Neural progenitor cell (in vitro differentiated cells): ENCODE measurements at places on chromosomes 12 and 14. TPM values are rescaled to one million over a fixed set of nuclear protein-coding genes. Genes with fewer than 3 reads are reported as not detected.

- no peak for DNase-seq
- no peaks in the 10 kb centered on the region for H3K4me1 ChIP-seq
- H3K4me3 ChIP-seq, result no peak overlapping the region
- H3K27ac ChIP-seq, result no peak overlapping the region
- no peaks in the 10 kb centered on the region for H3K27me3 ChIP-seq
Measured at GRCh38 chr12:31011746-31012566, 61.7 kb upstream of the DDX11 start.

DNA sequence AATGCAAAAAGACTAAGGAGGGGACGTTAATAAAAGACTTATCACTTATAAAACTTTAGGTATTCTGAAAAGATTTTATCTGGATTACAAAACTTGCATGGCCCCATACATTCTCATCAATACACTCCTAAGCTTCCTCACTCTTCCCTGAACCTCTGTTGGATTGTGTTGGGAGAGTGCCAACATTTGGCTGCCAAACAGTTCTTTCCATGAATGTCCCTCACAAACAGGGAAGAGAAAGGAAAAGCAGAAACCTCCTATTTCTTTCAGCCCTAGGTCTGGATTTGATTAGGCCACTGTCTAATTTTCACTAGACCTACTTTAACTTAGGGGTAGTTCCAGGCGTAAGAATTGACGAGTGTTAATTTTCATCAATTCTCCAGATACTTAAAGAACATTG is 11.7 kb downstream of the PTHLH start:
- no peak overlapping the region for H3K27ac ChIP-seq
- peaks cover 12% of the 10 kb centered on the region for H3K27me3 ChIP-seq

B4GALNT1 gene
- 0.28 and 1.1 TPM in 2 replicates for total RNA-seq

DNA sequence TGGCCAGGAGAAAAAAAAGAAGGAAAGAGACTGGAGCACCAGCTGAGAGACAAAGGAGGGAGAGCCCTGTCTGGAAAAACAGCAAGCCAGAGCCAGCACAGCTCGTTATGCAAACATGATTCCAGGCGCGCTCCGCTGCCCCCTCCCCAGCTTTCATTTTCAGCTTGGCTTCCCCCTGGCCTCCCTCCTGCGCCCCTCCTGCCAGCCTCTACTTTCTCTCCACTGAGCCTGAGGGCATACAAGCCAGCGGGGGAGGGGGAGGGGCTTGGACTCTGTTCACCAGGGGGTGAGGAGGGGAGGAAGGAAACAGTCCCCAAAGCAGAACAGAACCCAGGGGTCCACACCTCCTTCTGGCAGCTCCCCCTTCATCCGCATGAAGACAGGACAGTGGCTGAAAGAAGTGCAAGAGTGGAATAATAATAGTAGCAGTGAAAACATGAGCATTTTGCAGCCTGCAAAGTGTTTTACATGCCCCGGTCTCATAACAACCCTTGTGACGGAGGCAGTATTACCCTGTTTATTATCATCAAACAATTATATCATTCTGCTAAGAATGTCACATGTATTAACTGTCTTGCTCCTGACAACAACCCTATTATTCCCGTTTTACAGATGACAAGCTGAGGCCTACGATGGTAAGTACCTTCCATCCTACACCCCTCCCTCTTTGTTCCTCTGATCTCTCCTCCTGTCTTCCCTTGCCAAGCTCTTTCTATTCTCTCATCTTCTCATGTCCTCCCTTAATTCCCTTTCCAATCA is 24.2 kb downstream of the SMUG1 start:
- no peaks in the 10 kb centered on the region for H3K36me3 ChIP-seq
- no peak overlapping the region for H3K27ac ChIP-seq
- peaks cover 23% of the 10 kb centered on the region for H3K4me1 ChIP-seq
- H3K4me3 ChIP-seq, result peak overlapping the region; percentile 22
- H3K27me3 ChIP-seq, result peaks cover 60% of the 10 kb centered on the region
- DNase-seq, result peak; percentile 54

GRCh38 chr14:23899788-23900187 is 53.8 kb upstream of the DHRS4 start:
- no peaks in the 10 kb centered on the region for H3K27me3 ChIP-seq
- no peaks in the 10 kb centered on the region for H3K36me3 ChIP-seq
- DNase-seq, result no peak
- no peak overlapping the region for H3K4me3 ChIP-seq
